ENCODE measurements at places on chromosomes 5 and 9.

GRCh38 chr5:168314735-168315411, 23.4 kb downstream of the WWC1 start:
- peak; percentile 95 for DNase-seq

GRCh38 chr9:77808751-77809081, 160.6 kb upstream of the GNA14 start:
- DNase-seq, result peak; percentile 69

DNA sequence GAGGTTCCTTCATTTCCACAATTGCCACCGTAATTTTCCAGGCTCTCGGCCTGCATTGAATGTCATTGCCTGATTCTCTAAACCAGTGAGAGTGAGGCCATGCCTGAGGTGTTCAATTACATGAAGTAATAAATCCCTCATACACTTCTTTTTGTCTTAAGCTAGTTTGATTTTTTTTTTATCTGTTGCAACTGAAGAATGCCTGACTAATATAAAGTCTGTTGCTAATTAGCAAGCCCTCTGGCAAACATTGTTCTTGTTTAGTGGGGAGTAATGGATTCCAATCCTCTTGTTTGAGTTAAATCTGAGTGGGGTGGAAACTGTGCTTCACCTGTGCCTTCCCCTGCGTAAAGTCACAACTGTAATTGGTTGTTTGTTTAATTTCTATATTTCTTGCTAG, 338.1 kb upstream of the ATP10B start:
- DNase-seq, result no peak

- DNase-seq, result peak; percentile 10
Measured at GRCh38 chr5:67257500-67257899, 60.9 kb upstream of the CD180 start.

GRCh38 chr9:34502891-34503290, 19.9 kb downstream of the ENHO start:
- DNase-seq, result no peak

DNA sequence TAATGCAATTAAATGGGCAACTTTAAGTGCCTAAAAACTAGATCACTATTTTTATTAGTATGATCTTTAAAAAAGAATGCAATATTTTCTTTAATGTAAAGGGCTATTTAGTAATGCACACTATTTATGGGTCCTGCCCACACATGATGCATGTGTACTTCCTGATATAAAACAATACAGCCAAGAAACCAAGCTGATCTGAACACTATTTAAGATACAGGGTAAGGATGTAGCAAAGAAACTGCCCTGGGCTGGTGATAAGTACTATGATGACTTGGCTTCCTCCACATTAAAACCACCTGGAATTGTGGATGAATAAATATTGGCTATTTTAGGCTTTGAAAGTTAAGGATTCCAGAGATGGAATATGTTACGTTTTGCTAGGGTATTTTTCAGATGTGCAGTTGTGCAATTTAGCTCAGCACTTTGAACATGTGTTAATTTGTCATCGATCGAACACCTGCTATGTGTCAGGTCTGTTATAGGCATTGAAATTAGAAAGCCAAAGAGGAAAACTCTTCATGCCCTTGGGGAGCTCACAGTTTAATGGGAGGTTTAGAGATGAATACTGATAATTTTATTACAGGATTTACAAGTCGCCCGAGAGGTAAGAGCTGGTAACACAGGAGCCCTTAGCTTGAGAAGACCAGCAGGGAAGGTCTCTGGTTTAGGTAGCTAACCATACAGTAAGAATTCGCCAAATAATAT, 276.7 kb downstream of the PLK2 start:
- DNase-seq, result no peak

GRCh38 chr5:104088876-104089778, 526.5 kb upstream of the NUDT12 start:
- DNase-seq, result peak; percentile 91

- DNase-seq, result no peak
Measured at GRCh38 chr9:99660191-99660636, 161.5 kb upstream of the NR4A3 start.

DNA sequence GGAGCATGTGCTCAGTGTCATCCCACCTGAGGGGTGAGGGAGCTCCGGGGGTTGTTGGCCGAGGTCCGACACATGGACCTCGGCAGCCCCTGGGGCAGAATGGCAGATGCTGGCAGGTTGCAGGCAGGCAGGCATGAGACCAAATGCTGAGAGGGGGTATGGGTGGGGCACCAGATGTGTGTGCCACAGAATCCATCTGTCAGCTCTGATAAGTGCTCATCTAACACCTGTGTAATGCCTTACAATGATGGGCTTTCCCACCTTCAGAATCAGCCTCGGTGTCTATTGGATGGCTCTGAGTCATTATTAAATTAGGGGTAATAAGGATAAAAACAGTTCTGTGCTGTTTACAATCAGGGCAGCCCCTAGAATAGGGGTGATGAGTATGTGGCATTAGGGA, 73.1 kb upstream of the SAP30L start:
- DNase-seq, result no peak

DNA sequence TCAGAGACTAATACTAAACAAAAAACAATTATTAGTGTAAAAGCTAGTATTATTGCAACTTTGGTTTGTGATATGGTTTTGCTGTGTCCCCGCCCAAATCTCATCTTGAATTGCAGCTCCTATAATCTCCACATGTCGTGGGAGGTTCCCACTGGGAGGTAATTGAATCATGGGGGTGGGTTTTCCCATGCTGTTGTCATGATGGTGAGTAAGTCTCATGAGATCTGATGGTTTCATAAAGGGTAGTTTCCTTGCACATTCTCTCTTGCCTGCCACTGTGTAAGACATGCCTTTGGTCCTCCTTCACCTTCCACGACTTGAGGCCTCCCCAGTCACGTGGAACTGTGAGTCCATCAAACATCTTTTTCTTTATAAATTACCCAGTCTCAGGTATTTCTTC, 325.9 kb upstream of the DAB2 start:
- DNase-seq, result no peak

DNA sequence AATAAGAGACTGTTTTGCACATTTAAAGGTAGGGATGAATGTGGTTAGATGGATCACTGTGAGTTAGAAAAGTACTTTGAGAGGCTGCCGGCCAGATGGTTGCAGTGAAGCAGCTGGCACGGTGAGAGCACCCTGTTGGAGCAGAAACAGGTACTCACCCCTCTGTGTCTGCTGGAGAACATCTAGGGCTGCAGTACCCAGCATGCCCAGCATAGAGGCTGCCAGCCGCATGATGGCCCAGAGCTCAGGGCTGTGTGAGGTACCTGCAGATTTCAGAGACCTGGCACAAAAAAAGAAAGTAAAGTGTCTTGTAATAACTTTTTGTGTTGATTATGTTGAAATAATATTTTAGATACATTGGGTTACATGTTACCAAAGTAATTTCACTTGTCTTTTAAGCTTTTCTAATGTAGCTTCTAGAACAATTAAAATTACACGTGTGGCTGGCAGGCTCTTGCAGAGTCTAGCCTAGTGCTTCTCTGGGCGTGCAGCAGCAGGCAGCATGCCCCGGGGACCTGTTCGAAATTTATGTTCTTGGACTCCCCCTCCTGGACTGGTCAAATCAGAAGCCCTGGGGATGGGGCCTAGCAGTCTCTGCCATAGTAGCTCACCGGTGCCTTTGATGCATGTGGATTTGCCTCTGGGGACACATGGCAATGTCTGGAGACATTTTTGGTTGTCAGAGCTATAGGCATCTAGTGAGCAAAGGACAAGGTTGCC, 11.1 kb downstream of the WDR5 start:
- no peak for DNase-seq

DNA sequence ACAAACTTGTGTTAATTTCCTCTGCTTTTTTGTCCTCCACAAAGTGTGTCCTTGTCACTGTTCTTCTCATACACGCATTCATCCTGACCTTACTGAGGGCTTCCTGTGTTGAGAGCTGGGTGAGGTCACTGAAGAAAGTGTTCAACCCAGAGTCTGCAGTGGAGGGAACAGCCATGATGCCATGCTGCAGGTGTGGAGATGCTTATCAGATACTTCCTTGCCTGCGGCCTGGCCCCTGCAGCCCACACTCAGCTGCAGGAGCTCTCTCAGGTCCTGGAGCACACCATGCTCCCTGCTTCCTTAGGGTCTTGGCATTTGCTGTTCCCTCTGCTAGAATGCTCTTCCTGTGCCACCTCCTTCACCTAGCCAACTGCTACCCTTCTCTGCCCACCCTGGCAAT, 108.1 kb upstream of the SPRY4 start:
- DNase-seq, result no peak

DNA sequence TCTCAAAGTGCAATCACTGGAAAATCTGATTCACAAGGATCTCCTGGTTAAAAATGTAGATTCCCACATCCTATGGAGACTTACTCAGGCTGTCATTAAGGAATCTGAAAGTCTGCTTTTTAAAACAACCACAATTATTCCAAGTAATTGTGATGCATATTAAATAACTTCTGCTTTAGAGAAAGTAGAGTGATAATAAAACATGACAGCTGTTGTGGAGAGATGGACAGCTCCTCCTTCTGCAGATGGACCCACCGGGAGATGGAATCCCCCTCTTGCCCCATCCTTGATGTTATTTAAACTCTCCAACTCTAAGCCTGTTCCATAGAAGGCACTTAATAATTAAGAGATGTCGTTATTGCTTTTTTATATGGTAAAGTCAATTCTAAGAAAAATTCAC, 802.2 kb downstream of the CDH12 start:
- DNase-seq, result no peak

- DNase-seq, result peak; percentile 83
Measured at GRCh38 chr5:151023651-151024050, 3.3 kb downstream of the GPX3 start.

- DNase-seq, result no peak
Measured at GRCh38 chr9:97470076-97470475, 31.4 kb upstream of the TMOD1 start.

- no peak for DNase-seq
Measured at GRCh38 chr9:36118706-36119105, 17.8 kb upstream of the GLIPR2 start.

DNA sequence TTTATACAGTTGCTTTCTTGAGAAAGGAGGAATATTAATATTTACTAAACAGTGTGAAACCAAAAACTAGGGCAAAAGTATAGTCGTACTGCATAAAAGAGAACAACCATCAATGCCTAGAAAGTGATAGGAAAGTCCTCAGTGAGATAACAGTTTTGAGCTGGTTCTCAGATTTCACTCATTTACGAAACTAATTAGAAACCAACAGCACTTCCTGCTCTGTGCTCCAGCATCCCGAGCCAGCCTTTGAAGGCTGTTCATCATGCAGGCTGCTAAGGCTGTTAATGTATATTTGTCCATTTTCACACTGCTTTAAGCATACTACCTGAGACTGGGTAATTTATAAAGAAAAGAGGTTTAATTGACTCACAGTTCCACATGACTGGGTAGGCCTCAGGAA, 2039.9 kb downstream of the EFNA5 start:
- no peak for DNase-seq

DNA sequence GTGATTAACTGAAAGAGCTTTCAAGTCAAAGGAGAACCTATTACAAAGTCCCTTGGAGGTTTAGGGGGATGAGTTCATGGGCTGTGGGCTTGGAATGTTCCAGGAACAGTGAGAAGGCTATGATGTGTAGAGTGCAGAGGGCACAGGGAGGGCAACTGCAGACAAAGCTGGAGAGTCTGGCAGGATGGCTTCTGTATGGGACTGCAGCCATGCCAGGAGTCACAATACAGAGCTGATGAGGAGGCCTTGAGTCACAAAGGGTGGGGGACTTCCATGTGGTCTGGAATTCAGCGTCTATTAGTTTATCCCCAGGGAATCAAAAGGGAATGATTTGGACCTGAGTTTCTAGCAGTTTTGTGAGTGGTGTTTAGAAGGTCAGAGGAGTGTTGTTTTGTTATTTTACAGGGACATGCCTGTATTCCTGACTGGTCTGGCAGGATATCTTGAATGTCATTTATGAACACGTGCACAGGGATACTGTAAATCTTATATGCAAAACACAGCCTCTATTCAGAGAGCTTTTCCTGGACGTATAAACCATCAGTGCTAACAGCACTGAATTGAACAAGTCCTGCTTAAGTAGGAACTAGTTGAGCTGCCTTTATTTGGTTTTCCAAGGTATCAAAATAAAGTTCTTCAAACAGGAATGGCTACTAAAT, 14.3 kb upstream of the TEK start:
- DNase-seq, result peak; percentile 88

DNA sequence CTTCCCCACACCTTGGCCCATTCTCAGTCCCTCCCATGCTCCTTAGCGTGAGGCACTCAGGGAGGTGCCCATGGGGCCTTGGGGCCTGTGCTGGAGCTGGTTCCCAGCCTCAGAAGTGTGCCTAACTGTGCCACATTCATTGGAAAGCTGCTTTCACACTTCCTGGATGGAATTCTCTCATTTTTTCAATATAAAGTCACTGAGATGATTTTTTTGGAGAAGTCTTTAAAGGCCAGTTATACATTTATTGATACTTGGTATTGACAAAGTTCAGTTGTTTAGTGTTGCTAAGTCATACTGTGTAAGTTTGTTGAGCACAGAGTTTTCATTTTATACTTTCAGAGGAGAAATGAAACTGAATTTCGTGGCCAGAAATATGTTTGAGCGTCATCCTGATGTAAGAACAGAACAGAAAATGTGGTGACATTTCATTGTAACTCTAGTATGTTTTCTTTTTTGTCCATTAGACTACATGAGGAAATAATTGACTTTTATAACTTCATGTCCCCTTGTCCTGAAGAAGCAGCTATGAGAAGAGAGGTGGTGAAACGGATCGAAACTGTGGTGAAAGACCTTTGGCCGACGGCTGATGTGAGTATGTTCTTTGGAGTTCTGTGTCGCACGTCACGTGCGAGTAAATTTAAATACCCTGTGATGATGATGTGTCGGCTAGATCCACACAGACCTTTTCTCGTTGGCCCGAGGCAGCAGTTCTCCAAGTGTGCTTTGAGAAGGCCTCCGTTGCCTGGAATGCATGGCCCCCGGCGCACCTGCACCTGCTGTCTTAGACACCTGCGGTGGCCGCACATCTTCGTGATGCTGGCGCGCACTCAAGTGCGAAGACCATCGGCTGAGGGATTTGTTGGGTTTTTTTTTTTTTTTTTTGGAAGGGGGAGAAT, 24.1 kb downstream of the TENT4A start:
- DNase-seq, result no peak

GRCh38 chr9:69186841-69187611, 12.9 kb downstream of the TJP2 start:
- DNase-seq, result peak; percentile 41

GRCh38 chr5:73514418-73514817, 16.2 kb downstream of the BTF3 start:
- DNase-seq, result no peak

- DNase-seq, result no peak
Measured at GRCh38 chr5:39040875-39041274, 33.3 kb downstream of the RICTOR start.

Measured in M059J (cell line).